HEK293T (cell line): ENCODE measurements at places on chromosomes 2 and 18.

DNA sequence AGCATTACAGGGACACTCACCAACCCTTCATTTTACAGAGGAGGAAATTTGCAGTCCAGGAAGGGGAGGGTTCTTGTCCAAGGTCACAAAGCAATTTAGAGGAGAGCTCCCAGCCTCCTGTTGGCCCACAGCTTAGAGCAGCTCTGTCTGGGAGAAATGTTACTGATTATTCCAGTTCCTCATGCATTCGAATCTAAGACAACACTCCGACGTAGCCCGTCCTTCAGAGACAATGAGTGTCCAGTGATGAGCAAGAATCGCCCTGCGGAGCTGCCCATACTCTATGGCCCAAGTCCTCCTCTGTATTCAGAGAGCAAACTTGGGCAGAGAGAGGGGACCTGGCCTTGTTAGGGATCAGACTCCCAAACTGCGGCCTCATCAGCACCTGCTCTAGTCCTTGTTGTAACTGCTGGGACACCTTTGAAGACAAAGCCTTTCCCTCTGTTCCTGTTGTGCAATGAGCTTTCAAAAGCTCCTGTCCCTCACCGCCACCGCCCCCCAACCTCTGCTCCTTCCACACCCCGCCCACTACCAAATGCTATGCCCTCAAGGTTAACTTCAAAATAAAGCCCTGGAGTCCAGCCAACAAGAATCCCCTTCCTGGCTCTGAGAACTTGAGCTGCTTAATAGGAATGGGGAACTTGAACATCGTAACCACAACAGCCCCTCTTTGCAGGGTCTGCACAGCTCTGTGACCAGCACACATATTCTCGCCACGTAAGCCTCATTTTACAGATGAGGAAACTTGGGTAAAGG lies 234.8 kb upstream of the SMAD2 start:
- DNase-seq = no peak

DNA sequence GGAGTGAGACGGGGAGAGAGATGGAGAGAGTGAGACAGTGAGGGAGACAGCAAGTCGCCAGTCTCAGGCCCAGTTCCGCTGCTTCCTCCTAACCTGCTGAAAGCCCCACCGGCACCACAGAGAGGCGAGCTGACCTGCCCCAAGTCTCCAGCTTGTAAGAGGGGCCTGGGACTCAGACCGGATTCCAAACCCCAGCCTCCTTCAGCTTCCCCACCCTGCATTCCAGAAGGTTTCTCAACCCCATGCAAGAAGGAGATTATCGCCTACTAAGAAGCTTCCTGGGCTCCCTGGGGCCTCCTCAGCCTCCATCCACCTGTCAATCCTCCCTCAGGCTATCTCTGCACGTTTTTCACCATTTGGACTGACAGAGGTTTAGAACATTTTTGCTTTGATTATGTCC lies 173.1 kb upstream of the RAB6C start:
- no peak for DNase-seq

DNA sequence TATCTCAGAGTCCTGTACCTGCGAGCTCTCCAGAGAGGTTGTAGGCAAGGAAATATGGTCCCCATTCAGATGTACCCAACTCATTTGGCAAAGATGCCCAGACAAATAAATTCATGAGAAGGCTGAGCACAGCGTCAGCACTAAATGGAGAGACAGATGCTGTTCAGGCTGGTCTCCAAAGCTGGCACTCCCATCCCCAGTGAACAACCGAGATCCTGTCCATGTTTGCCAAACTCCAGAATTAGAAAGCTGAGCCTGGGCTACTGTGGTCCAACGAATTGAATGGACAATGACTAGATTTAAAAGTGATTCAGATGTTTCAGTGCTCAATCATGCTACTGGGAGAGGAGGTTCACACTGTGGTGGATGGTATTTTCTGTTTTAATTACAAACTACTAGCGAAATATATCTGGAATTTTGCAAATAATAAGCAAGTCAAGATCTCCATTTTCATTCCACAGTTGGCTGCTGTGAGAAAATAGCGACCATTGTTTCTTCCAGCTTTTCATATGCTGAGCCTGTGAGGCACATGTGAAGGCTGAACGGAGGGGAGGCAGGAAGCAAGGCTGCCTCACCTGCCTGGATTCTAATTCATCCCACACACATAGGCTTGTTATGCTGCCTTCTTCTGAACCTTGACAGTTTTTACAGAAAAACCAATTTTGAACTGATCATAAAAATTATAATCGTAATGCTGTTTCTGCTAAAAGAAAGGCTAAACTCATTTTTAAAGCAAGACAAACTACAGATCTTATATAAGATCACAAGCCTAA lies 22.6 kb upstream of the DAPL1 start:
- DNase-seq = no peak

DNA sequence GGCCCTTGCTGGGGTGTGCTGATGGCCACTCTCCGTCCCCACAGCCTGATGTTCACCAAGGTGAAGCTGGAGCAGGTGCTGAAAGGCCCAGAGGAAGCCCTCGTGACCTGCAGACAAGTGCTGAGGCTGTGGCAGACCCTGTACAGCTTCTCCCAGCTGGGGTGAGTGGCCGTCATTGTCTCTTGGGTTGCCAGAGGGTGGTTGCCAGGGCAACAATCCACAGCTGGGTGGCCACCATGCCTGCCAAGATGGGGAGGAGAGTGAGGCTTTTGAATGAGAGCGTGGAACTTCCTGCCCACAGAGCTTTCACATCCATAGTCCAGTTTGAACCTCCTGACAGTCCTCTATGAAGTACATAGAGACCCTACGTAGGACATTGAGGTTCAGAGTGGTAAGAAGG lies 108.8 kb downstream of the STPG4 start:
- DNase-seq = no peak

DNA sequence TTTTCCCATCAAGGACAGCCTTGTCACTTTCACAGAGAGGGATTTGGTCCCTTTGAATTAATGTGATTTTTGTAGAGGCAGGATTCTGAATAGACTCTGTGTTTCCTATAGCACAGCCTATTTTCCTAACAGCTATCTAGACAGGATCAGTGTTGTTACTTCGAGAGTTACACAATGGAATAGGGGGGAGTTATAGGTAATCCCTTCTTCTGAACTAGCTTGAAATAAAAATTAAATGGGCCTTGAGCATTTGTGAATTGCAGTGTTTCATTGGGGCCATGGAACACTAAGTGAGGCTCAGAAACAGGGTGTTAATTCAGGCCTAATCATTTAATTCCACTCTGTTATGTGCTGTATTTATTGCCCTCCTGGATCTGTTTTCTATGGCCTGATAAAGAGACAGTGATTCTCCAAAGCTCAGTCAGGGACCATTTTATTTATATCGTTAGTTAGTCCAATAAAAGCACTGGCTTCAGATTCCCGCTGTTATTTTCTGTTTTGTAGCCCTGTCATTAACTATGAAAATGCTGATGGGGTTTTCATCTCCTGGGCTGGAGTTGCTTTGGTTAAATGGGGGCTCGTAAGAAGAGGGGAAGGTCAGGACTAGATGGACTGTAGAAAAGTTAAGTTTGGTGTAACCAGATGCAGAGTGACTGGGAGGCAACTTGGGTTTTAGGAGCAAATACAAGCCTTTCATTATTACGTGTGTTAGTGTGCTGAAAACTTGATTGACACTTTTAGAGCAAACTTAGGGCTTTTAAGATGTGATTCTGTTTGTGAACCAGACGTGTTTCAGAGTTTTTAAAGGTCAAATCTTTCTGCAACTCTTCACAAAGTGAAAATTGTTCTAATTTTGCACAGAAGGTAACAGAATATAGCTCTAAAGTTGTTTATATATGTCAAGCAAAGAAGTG lies 461.0 kb upstream of the HNRNPA3 start:
- DNase-seq = no peak

- DNase-seq = no peak
These were observed 102.8 kb upstream of the PPP1CB start for GRCh38 chr2:28648671-28649395.

DNA sequence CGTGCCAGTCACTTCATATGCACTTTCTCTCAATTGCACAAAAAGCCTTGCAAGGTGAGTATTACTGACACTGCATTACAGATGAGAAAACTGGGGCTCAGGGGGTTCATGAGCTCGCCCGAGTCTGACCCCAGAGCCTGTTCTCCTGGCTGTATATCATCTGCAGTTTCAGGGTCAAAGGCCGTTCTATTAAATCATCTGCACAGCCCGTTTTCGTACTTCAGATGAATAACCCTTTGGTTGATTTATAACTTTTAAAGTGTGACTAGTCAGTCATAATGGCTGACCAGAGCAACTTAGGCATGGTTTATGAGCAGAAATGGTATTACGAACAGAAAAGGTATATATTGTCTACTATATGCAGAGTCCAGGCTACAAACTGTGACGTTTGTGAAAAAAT lies 35.3 kb upstream of the NPAS2 start:
- DNase-seq = no peak
